ENCODE measurements at places on chromosomes 1 and 21. TPM values are rescaled to one million over a fixed set of nuclear protein-coding genes. Genes with fewer than 3 reads are reported as not detected.

DNA sequence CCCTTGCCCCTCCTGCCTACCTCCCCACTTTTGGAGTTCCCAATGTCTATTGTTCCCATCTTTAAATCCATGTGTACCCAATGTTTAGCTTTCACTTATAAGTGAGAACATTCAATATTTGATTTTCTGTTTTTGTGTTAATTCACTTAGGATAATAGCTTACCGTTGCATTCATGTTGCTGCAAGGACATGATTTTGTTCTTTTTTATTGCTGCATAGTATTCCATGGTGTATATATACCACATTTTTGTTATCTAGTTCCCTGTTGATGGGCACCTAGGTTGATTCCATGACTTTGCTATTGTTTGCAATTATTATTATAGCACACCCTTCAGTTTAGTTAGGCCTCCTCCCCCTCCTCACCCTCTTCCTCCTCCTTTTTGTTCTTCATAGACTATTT is 33.5 kb upstream of the ADAR start:
- no peak for DNase-seq

The FCMR gene
- total RNA-seq: not detected

The SUSD4 gene
- total RNA-seq: 0.05 TPM

GRCh38 chr1:151124763-151125403 is 21.5 kb downstream of the SEMA6C start:
- DNase-seq: no peak

- peak; percentile 66 for DNase-seq
These were observed 57.4 kb upstream of the MTF2 start for GRCh38 chr1:93021539-93022134.
